ENCODE measurements at places on chromosomes 2 and 18.

DNA sequence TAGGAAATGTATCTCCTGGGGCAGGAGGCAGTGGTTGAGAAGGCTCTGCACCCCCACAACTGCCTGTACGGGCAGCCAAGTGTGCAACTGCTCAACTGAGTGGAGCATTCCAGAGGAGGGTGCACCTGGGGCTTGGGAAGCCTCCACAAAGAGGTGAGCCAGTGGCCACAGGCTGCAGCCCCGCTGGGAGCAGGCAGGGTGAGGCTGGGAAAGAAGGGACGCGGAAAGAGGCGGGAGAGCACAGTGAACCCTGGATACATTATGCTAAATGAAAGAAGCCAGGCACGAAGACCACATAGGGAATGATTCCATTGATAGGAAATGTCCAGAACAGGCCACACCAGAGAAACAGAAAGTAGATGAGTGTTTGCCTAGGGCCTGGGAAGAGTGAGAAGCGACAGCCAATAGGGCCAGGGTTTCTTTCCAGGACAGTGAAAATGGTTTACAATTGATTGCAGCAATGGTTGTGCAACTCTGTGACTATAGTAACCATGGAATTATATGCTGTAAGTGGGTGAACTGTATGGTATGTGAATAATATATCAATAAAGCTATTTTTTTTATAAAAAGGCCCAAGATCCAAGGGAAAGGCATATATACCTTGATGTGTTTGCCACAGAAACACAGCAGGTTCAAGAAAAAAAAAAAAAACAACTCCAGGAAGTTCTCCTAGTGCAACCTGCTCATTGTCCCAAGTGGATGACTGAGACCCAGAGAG, 82.4 kb downstream of the DDX1 start:
- DNase-seq: no peak

DNA sequence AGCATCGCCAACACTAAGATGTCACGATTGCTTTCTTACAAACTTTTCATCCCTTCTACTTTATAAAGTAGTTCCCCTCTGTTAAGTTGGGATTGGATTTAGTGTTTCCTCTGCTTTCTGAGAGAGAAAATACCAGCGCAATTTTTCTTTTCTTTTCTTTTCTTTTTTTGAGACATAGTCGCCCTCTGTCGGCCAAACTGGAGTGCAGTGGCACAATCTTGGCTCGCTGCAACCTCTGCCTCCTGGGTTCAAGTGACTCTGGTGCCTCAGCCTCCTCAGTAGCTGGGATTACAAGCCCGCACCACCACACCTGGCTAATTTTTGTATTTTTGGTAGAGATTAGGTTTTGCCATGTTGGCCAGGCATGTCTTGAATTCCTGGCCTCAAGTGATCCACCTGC, 9.0 kb downstream of the RELCH start:
- DNase-seq: no peak

GRCh38 chr2:100021791-100022340, 120.5 kb downstream of the AFF3 start:
- no peak for DNase-seq

- DNase-seq: no peak
Observed at GRCh38 chr2:232563580-232563979, 13.1 kb downstream of the EIF4E2 start.

GRCh38 chr2:24712296-24712695, 80.9 kb downstream of the PTRHD1 start:
- peak; percentile 36 for DNase-seq

- DNase-seq: no peak
Observed at GRCh38 chr2:203551778-203552177, 16.7 kb upstream of the RAPH1 start.

DNA sequence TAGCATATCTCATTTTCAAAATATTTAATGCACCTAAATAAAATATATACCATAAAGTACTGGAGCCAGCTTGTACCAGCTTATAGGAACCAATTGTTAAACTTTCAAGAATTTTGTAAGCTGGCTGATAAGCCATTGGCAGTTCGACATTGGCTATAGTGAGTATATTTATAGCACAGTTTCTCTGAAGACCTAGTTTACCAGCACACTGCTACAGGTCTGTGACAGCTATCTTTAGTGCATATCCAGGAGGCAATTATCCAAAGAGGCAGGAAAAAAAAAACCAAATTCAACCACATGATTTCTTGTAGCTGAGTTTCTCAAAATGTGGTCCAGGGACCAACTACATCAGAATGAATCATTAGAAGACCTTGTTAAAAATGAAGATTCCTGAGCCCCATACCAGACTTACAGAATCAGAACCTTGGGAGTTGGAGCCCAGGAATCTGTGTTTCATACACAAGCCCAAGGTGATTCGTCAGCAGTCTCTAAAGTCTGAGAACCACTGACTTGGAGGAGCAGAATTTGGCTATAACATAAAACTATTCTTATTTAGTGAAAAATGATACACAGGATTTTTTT, 279.0 kb upstream of the NRP2 start:
- no peak for DNase-seq
